WTC11 (cell line): ENCODE measurements at places on chromosomes 12 and 14. TPM values are rescaled to one million over a fixed set of nuclear protein-coding genes. Genes with fewer than 3 reads are reported as not detected.

Gene NUBPL
- 11.6 to 15.5 TPM (median 14.2 TPM) in 3 replicates for total RNA-seq

Gene IL22
- not detected in 3 replicates for total RNA-seq

Gene GPR84
- 0.13 TPM in 1 of 3 replicates, not detected in the others for total RNA-seq

Gene PLEKHH1
- 45.4 to 49.8 TPM (median 48.3 TPM) in 3 replicates for total RNA-seq

Gene TSPAN11
- 4.6 to 6.1 TPM (median 5.3 TPM) in 3 replicates for total RNA-seq

Gene PTPRB
- total RNA-seq, result 2.9 to 3.3 TPM (median 3.1 TPM) in 3 replicates

Gene GCH1
- 9.2 to 10.3 TPM (median 9.8 TPM) in 3 replicates for total RNA-seq
